Suprapubic skin (tissue), 4 donors: ENCODE measurements at places on chromosomes 1 and 21.

GRCh38 chr1:19169642-19170041, 40.4 kb downstream of the UBR4 start:
- no peak for DNase-seq

GRCh38 chr1:212700892-212701819, 1.5 kb upstream of the BATF3 start:
- DNase-seq = peak; percentile 82

- DNase-seq = no peak
Observed at GRCh38 chr1:209610631-209610905, 27.1 kb downstream of the CAMK1G start.

DNA sequence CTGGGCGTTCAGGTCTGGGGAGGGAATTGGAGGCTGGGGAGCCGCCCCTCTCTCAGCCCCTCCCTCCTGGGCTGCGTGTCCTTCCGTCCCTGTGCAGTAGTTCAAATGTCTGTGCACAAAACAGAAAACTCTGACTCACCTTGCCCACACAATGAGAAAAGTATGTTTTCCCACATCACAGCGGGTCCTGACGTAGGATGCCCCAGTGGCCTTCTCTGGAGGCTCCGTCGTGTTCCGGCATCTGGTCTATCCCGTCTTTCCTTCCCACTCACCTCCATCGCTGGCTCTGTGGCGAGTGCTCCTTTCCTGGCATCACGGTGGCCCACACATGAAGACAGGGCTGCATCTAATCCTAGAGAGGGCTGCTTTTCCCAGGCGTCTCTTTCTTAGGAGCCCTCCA, 224.0 kb downstream of the KAZN start:
- no peak for DNase-seq

DNA sequence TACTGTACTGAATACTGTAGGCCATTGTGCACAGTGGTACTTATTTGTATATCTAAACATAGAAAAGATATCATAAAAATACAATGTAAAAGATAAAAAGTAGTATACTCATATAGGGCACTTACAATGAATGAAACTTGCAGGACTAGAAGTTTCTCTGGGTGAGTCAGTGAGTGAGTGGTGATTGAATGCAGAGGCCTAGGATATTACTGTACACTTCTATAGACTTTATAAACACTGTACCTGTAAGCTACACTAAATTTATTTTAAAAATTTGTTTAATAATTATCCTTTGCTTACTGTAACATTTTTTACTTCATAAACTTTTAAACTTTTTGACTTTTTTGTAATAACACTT, 82.5 kb downstream of the FGGY start:
- DNase-seq = no peak

DNA sequence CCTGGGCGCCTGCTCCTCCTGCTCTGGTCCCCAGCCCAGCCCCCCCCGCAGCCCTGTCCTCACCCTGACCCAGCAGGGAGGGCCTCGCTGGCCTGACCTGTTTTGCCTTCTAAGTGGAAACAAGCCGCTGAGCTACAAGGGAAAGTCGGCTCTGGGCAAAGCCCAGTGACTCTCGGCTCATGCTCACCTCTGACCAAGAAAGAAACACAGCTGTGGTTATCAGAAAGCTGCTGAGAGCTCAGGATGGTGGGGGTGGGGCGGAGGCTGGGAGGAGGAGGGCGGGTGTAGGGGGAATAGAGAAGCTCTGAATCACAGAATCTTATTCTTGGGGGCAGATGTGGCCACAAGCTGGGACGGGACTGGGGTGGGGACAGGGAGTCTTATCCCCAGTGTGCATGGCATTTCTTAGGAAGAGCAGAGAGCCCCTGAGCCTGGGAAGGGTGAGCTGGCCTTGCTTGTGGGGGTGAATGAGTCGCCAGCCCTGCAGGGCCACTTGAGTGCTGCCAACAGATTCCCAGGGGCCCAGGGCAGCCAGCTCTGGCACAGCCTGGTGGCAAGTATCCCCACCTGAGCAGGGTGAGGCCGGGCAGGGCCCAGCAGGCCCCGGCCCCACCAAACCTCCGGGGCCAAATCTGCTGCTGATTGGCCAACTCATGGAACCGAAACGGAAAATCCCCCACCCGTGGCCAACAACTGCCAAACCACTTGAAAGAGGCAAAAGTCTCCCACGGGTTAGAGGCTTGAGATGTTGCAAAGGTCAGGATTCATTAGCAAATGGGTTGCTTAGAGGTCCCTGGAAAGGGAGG, 120.6 kb downstream of the SPSB1 start:
- DNase-seq = no peak

- no peak for DNase-seq
Observed at GRCh38 chr21:27171707-27172106, 204.8 kb upstream of the ADAMTS5 start.

DNA sequence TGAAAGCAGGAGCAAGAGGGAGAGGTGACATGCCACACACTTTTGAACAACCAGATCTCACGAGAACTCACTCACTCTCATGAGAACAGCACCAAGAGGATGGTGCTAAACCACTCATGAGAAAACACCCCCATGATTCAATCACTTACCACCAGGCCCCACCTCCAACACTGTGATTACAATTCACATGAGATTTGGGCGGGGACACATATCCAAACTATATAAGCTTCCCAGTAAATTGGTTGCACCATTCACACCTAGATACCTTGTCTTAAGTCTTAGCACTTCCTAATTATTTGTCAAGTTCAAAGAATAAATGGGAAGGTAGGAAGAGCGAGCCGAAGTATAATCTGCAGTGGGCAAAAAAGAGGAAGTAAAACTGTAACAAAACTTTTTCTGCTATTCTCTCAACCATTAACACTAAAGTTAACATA, 34.3 kb downstream of the AMY1C start:
- no peak for DNase-seq

DNA sequence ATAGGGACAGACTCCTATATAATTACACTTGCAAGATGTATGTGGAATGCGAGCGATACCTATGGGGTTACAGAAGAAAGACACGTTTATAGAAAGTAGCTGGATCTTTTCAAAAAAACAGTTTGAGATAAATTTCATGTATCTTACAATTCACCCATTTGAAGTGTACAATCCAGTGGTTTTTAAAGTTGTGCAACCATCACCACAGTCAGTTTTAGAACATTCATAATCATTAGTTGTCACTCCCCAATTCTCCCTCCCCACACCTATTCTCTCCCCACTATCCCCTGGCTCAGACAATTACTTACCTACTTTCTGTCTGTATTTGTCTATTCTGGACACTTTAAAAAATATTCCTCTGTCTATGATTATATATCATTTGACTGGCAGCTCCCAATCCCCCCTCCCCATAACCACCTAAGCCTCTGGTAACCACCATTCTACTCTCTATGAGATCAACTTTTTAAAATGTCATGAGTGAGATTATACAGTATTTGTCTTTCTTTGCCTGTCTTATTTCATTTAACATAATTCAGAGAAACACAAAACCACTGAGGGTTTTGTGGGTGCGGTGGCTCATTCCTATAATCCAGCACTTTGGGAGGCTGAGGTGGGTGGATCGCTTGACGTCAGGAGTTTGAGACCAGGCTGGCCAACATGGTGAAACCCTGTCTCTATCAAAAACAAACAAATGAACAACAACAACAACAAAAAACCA, 39.1 kb downstream of the MRPS6 start:
- no peak for DNase-seq

GRCh38 chr1:23163395-23163794, 5.3 kb downstream of the LUZP1 start:
- DNase-seq = no peak

GRCh38 chr1:234262754-234263105, 110.5 kb upstream of the COA6 start:
- DNase-seq = no peak

DNA sequence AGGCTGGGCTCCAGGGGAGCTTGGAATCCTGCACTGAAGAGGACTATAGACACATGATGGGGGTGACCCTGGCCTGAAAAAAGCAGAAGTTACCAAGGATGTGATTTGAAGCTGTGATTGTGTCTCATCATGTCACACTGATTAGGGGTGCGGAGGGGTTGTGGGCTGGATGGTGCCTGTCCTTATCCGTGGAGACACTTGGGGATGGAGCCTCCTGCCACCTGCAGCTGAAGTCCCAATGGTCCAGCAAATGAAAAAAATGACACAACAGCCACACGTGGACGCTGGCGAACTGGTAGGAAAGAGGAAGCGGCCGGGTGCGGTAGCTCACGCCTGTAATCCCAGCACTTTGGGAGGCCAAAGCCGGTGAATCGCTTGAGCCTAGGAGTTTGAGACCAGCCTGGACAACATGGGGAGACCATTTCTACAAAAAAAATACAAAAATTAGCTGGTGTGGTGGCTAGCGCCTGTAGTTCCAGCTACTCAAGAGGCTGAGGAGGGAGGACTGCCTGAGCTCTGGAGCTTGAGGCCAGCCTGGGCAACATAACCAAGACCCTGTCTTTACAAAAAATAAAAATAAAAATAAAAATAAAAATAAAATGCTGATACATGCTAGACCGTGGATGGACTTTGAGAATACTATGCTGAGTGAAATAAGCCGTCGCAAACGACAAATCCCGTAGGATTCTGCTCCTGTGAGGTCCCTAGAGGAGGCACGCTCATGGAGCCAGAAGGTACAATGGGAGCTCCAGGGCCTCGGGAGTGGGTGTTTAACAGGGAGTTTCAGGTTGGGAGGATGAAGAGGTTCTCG, 838 bp upstream of the IBA57 start:
- DNase-seq = peak; percentile 67

- DNase-seq = no peak
Observed at GRCh38 chr1:175287377-175287776, 94.8 kb upstream of the KIAA0040 start.

DNA sequence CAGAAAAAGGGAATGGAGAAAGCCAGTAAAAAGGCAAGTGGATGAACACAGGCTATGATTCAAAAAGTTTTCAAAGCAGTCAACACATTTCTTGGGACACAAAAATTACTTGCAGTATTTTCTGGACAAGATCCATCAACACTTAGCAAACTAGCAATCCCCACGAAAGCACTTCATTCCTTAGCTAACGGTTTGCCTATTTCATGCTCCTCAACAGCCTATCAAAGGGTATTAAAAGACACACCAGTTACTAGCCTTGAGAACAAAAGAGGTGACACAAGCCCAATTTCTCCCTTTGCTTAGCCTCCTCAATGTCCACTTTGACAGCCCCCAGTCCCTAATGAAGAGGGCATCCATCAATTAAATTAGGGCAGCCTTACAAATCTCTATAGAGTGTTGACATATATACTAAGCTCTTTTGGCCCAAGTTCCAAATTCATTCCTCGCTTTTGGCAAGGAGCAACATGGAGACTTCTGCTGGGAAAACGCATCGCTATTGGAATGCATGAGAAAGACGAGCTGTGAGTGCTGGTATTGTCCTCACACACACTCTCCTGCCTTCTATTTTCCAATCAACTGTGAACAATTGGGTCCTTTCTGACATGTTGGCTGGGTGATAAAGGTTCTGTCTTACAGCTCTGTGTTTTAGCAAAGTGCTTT, 180.0 kb downstream of the TNR start:
- no peak for DNase-seq

DNA sequence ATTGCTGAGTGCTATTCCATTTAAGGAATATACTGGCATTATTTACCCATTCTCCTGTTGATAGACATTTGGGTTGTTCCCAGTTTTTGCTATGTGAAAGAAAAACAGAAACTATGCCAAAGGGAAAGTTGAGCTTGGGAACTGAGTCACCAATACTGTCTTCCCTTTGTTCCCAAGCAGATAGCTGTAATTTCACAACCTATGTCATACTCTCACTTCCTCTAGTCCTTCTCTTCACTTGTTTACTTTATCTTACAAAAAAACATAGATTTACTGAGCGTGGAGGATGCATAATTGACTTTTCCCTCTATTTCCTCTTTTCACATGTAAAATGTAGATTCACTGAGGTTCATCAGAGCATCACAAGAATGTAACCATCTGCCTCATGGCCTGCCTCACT, 32.4 kb upstream of the PGBD5 start:
- DNase-seq = no peak

GRCh38 chr21:45982758-45983648, 1.4 kb downstream of the COL6A1 start:
- DNase-seq = peak; percentile 79
